ENCODE measurements at places on chromosomes 13 and 19.

DNA sequence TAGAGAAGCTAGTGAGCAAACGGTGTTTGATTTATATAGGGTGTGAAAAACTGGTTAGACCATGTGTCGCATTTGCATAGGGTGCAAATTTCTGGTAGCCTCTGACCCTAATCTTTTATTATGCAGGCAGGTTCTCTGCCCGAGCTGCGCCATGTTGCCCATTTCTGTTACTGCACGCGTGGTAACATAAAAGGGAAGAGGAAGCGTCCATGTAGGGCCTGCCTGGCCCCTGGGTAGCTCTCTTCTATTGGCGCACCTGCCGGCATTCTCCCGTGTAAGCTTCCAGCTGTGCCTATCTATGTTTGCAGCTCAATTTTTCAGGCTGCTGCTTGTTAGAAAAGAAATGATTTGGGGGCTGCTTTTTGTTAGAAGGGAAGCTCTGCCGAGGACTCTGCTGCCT, 14.0 kb upstream of the CD70 start:
- no peak for DNase-seq

- DNase-seq, result no peak
These were observed at the start of gene BRSK1 for GRCh38 chr19:55283548-55284377. BRSK1 (plus strand) TSS chr19:55283997; CDS start chr19:55284443, 446 bp downstream.

DNA sequence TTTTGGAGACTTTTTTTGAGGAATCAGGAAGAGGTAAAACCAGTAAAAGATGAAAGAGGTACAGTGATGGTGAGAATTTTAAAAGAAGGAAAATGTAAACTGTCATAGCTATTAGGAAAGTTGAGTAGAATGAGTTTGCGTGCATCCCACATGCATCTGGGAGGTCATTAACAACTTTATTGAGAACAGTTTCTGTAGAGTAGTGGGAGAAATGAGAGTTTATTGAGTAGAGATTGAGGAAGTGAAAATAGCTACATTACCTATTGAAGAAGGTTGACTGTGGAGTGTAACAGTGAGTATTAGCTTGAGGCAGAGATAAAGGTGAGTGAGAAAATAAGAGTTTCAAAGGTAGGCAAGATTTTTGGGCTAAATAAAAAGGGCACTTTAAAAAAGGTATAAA, 38.7 kb downstream of the BRCA2 start:
- no peak for DNase-seq

DNA sequence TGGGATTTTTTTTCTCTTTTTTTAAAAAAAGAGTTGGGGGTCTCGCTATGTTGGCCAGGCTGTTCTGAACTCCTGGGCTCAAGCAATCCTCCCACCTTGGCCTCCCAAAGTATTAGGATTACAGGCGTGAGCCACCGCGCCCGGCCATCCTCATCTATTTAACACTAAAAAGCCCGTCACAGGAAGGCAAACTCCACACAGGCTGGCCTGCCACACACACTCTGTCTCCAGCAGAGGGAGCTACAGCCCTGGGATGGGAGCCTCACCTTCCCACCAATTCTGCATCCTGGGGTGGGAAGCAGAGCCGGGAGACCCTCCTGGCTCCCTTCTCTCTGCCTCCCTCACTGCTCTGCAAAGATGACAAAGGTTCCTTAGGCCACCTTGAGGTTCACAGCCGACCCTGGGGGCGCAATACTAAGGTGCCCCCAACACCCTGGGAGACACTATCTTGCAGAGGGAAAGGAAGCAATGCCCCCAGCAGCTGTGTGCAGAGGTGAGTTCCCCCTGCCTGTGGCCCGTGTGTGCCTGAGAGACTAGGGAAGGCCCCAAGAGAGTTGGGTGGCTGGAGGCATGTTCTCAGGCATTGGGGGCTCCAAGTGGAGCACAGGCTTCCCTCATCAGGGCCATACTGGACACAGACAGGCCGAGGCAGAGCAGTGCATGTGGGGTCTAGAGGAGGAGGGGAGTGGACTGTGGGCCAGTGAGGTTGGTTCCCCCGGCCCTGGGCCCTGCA, 27.4 kb upstream of the TIMM44 start:
- DNase-seq, result peak; percentile 47

- no peak for DNase-seq
These were observed 35.3 kb downstream of the BTBD2 start for GRCh38 chr19:1980091-1980808.
